Vagina (tissue), 2 donors: ENCODE measurements at places on chromosomes 16 and 17.

- DNase-seq = no peak
- H3K4me1 ChIP-seq = peaks cover 57% of the 10 kb centered on the region
- no peaks in the 10 kb centered on the region for H3K27me3 ChIP-seq
Observed at GRCh38 chr17:27246537-27246936, 47.4 kb upstream of the WSB1 start.

- peak overlapping the region; percentile 90 for H3K27ac ChIP-seq
- no peaks in the 10 kb centered on the region for H3K36me3 ChIP-seq
- peaks cover 41% of the 10 kb centered on the region for H3K4me1 ChIP-seq
- H3K27me3 ChIP-seq = no peaks in the 10 kb centered on the region
- no peak overlapping the region for H3K4me3 ChIP-seq
Observed at GRCh38 chr16:11032922-11033291, 88.5 kb downstream of the CLEC16A start.

GRCh38 chr17:57067162-57067561 lies 17.9 kb upstream of the AKAP1 start:
- no peak for DNase-seq
- no peaks in the 10 kb centered on the region for H3K36me3 ChIP-seq
- no peaks in the 10 kb centered on the region for H3K4me1 ChIP-seq
- no peak overlapping the region for H3K4me3 ChIP-seq

DNA sequence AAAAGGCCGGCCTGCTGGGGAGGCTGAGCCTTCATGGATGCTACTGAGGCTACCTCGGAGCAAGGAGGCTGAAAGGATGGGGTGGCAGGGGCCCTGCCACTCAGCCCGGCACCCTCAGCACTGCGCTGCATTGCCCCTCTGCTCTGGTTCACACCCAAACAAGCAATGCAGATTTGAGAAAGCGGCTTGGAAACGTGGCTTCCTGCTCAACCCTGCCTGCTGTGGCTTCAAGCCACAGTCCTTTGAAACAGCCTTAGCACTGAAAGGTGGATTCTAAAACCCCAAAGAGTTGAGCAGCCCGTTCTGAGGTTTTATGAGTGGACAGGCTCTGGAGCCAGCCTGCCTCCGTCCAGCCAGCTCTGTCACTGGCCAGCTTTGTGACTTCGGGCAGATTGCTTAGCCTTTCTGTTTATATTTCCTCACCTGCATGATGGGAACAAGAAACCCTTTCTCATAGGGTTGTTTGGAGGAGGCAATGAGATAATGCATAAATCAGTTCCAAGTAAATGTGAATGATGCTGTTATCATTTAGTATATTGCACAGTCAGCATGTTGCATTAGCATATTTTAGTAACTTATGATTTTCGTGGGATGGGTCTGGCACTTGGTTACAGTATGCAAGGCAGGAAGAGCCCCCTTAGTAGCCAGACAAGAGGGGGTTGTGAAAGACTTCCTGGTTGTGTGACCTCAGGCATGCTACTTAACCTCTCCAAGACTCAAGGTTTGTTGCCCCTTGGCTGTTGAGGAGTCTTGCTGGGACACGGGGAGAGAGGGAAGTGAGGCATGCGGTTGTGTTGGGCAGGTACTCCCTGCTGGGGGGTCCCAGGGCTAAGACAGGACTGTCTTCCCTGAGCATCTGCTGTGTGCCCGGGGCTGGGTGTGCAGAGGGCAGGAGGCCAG lies 23.6 kb downstream of the CRISPLD2 start:
- H3K4me3 ChIP-seq = no peak overlapping the region
- H3K27ac ChIP-seq = peak overlapping the region; percentile 95
- H3K4me1 ChIP-seq = peaks cover 39% of the 10 kb centered on the region

GRCh38 chr16:23807028-23807427 lies 28.8 kb upstream of the PRKCB start:
- H3K4me3 ChIP-seq = no peak overlapping the region
- H3K27me3 ChIP-seq = no peaks in the 10 kb centered on the region
- H3K27ac ChIP-seq = no peak overlapping the region
- no peak for DNase-seq
- H3K4me1 ChIP-seq = no peaks in the 10 kb centered on the region

- no peaks in the 10 kb centered on the region for H3K4me1 ChIP-seq
- no peak for DNase-seq
- no peak overlapping the region for H3K4me3 ChIP-seq
- H3K27ac ChIP-seq = no peak overlapping the region
- H3K27me3 ChIP-seq = no peaks in the 10 kb centered on the region
- H3K36me3 ChIP-seq = no peaks in the 10 kb centered on the region
Observed at GRCh38 chr16:87056551-87056950, 260.6 kb downstream of the C16orf95 start.

GRCh38 chr17:7361906-7362305 lies 7.0 kb downstream of the TMEM95 start:
- no peaks in the 10 kb centered on the region for H3K4me1 ChIP-seq
- H3K27ac ChIP-seq = no peak overlapping the region

- DNase-seq = no peak
- H3K27ac ChIP-seq = peak overlapping the region; percentile 5
- H3K4me3 ChIP-seq = no peak overlapping the region
- no peaks in the 10 kb centered on the region for H3K4me1 ChIP-seq
- H3K36me3 ChIP-seq = no peaks in the 10 kb centered on the region
Observed at GRCh38 chr17:248337-249235, 67.1 kb upstream of the DOC2B start.

- H3K36me3 ChIP-seq = peaks cover 7% of the 10 kb centered on the region
- DNase-seq = no peak
- H3K27me3 ChIP-seq = no peaks in the 10 kb centered on the region
- no peak overlapping the region for H3K4me3 ChIP-seq
- H3K27ac ChIP-seq = no peak overlapping the region
Observed at GRCh38 chr16:88055356-88055755, 104.1 kb downstream of the BANP start.

DNA sequence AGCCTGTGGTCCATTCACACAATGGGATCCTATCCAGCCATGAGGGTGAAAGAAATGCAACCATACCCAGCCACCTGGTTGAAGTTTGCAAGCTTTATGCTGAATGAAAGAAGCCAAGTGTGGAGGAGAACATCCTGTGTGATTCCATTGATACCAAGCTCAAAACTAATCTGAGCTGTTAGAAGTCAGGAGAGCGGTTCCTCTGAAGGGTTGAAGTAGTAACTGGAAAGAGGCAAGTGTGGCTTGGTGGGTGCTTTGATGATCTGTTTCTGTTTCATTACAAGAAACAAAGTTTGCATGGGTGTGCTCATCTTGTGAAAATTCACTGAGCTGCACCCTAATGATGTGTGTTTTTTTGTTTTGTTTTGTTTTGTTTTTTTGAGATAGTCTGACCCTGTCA lies 99.4 kb downstream of the SALL1 start:
- H3K4me3 ChIP-seq = no peak overlapping the region
- H3K27ac ChIP-seq = no peak overlapping the region
- no peaks in the 10 kb centered on the region for H3K36me3 ChIP-seq
- no peaks in the 10 kb centered on the region for H3K27me3 ChIP-seq
- H3K4me1 ChIP-seq = peaks cover 7% of the 10 kb centered on the region

GRCh38 chr16:63617047-63617989 lies 1504.5 kb downstream of the CDH11 start:
- no peaks in the 10 kb centered on the region for H3K27me3 ChIP-seq
- no peaks in the 10 kb centered on the region for H3K36me3 ChIP-seq
- no peak overlapping the region for H3K27ac ChIP-seq
- no peak for DNase-seq

- H3K27me3 ChIP-seq = no peaks in the 10 kb centered on the region
- H3K4me3 ChIP-seq = no peak overlapping the region
- no peak overlapping the region for H3K27ac ChIP-seq
- H3K36me3 ChIP-seq = no peaks in the 10 kb centered on the region
- H3K4me1 ChIP-seq = peaks cover 8% of the 10 kb centered on the region
Observed at GRCh38 chr17:17666111-17666714, 15.0 kb upstream of the RAI1 start.

- DNase-seq = no peak
- H3K4me3 ChIP-seq = no peak overlapping the region
- peaks cover 16% of the 10 kb centered on the region for H3K4me1 ChIP-seq
- H3K27ac ChIP-seq = no peak overlapping the region
- H3K27me3 ChIP-seq = no peaks in the 10 kb centered on the region
- H3K36me3 ChIP-seq = no peaks in the 10 kb centered on the region
Observed at GRCh38 chr17:17509601-17510425, 13.6 kb upstream of the RASD1 start.

DNA sequence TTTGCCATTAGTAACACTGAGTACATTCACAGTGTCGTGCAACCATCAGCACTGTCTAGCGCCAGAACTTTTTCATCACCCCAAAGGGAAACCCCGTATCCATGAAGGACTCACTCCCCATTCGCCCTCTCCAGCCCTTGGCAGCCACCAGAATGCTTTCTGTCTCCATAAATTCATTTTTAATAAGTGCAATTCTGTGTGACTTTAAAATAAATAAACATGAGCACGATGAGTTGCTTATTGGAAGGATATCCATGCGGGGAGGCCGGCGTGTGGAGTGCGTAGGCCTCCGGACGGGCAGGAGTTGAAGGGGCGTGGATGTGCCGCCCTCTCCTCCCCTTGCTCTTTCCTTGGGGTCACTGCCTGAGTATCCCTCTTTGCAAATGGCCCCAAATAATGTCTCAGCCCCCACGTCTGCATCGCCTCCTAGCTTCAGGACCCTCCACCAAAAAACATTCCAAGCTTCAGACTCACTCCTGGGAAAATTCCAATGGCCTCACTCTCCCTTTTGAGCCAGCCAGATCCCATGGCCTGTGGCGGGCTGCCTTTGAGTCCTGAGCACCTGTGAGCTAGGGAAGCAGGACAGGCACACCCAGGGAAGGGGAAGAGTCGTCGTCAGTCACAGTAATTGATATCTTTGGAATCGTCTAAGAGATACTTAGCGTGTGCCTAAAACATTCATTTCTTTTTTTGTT lies 306.3 kb downstream of the SEC14L1 start:
- H3K27me3 ChIP-seq = no peaks in the 10 kb centered on the region
- no peaks in the 10 kb centered on the region for H3K36me3 ChIP-seq
- H3K4me3 ChIP-seq = no peak overlapping the region
- H3K4me1 ChIP-seq = peaks cover 95% of the 10 kb centered on the region

DNA sequence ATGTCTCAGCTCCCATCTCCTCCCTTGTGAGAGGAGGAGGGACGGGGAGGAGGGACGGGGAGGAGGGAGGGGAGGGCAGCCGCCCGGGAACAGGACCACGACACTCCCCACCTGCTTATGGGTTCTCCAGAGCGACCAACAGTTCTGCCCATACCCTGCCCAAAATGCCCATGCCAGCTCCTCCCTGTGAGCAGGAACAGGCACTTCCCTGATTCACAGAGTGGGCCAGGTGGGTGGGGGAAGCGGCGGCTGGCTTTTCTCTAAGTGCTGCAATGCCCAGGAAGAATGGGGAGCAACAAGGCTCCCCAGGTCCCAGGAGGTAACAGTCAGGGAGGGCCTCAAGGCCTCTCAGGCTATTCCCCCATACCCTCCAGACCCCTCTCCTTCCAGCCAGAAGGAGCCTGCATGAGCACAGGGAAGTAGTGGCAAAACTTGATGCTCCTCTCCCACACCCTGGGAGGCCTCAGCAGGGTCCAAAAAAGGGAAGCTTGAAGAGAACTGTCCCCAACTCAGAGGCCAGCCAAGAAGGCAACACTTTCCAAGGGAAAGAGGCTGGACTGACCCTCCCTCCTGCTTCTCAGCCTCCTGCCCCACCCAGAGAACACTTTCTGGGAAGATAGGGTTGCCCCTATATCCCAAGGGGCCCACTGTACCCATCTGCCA lies 53.8 kb downstream of the MYO18A start:
- H3K36me3 ChIP-seq = peaks cover 16% of the 10 kb centered on the region
- H3K27me3 ChIP-seq = no peaks in the 10 kb centered on the region

DNA sequence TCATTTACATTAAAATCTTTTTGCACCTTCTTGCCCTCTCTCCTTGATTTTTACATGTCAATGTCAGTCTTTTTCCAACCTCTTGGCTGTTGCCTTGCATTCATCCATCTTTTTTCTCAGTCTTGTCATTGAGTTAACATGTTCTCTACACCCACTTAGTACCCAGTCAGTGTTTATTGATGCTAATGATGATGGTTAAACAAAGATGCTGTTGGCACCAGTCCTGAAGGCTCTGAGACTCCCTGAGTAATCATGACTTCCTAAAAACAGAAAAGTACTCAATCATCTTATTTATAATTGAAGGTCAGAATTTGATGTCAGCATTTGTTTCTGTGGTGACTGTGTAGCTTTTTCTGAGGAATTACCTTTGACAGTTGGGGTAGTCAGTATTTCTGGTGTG lies 104.5 kb downstream of the NLK start:
- no peaks in the 10 kb centered on the region for H3K36me3 ChIP-seq
- no peak overlapping the region for H3K4me3 ChIP-seq
- H3K4me1 ChIP-seq = no peaks in the 10 kb centered on the region
- DNase-seq = no peak

DNA sequence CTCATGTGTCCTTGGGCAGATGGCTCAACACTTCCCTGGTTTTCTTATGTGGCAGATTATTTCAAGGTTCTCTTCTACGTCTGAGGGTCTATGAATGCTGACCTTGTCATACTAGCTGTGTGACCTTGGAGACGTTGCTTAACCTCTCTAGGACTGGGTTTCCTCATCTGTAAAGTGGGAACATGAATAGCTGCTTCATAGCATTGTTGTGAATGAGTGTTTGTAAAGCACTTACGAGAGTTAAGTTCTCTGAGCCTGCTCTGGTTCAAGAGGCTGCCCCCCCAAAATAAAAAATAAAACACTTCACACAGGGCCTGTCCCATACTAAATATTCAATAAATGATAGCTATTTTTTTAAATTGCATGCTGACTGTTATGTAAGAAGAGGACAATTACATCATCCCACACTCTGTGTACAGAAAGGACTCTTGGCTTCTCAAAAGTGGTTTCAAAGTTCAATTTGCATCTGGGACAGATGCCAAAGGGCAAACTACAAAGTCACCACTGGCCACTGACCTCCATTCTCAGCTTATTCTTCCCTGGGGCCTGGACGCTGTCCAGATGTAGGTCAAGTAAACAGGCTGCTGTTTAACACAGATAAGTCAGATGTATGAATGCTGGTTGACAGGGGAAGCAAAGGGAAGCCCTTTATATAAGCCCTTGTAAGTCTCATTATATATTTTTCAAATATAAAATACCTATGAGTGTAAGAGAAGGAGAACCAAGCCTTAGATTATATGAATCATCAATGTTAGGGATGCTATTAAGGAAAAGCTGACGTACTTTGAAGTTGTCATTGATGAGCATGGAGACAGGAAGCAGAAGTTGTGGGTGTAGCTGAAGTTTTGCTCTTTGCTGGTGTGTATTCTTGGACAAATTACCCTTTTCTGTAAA lies 15.4 kb upstream of the NDEL1 start:
- DNase-seq = no peak
- no peaks in the 10 kb centered on the region for H3K27me3 ChIP-seq
- peaks cover 9% of the 10 kb centered on the region for H3K4me1 ChIP-seq
- no peaks in the 10 kb centered on the region for H3K36me3 ChIP-seq
